ENCODE measurements at places on chromosomes 2 and 18.

GRCh38 chr2:36059691-36060090 lies 295.9 kb upstream of the CRIM1 start:
- DNase-seq, result no peak

DNA sequence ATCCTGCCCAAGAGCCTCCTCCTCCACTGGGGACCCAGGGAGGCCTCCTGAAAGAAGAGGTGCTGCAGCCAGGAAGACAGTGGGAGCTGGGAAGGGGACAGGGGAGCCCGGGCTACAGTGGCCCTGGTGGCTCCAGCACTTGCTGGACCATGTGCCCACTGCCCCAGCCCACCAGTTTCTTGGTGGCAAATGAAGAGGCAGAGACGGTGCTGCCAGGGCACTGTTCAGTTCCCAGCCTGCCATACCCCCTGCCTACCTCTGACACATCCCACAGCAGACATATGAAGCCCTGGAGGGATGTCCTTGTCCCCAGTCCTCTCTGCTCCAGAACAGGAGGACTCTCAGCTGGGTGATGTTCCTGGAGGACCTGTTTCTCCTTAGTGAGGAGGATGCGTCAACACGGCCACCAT lies 3.7 kb downstream of the RAMP1 start:
- no peak for DNase-seq

GRCh38 chr2:169027234-169027633 lies 3.9 kb downstream of the ABCB11 start:
- no peak for DNase-seq

GRCh38 chr2:202196727-202197126 lies 41.7 kb downstream of the SUMO1 start:
- DNase-seq, result no peak

- DNase-seq, result no peak
These were observed 72.7 kb upstream of the ITPRID2 start for GRCh38 chr2:181818840-181819239.

DNA sequence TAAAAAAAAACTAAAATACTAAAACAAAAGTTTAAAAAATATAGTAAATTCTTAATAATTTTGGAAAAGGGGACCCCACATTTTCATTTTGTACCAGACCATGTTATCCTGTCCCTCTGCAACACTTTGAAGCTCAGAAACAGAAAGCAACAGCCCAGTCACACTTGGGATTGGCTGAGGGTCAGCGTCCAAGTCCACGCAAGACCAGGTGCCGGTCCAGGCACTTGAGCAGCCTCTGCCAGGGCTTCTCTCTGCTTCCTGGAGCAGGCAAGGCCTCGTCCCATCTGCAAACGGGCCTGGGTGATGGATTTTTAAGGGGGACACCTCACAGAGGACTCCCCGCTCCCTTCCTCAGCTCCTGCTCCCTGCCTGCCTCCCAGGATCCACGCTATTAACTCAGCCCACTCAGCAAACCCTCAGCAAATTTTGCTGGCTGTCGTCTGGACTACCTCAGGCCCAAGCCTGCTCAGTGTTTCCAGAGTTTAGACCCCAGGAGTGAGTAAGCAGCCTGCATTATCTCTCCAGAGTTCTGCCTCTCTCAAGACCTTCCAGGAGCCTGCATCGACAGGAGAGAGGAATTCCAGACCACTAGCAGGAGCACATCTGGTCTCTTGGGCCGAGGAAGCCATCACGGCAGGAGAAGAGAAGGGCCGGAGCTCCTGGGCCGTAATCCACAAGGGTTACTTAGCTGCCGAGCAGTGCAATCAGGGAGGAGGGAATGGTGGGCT lies 88.7 kb upstream of the STPG4 start:
- DNase-seq, result no peak

- DNase-seq, result no peak
These were observed 65.3 kb upstream of the FOXI3 start for GRCh38 chr2:88517759-88518201.

- no peak for DNase-seq
These were observed 373.5 kb downstream of the DSEL start for GRCh38 chr18:67143028-67143427.

GRCh38 chr2:127052771-127053691 lies 53.9 kb downstream of the BIN1 start:
- no peak for DNase-seq

- no peak for DNase-seq
These were observed 21.5 kb upstream of the MFSD2B start for GRCh38 chr2:23988371-23988770.

- DNase-seq, result no peak
These were observed 274.5 kb downstream of the MYT1L start for GRCh38 chr2:2056531-2056930.

DNA sequence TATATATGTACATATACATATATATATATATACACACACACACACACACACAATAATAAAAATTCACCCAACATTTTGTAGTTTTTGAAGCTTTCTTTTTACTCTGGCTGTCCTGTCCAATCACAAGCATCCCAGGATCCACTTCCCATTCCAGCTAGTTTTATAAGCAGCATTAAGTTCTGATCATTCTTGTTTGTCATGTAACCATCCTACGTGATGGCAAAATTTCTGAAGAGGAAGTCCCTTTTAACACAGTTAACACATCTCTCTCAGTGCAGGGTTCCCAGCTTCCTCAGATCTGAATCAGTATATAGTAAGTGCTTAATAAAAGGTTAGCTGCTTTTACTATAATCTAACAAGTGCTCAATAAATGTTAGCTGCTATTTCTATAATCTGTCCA lies 26.4 kb downstream of the MYOM1 start:
- no peak for DNase-seq

- no peak for DNase-seq
These were observed 78.5 kb downstream of the TANC1 start for GRCh38 chr2:159046966-159047365.

- peak; percentile 89 for DNase-seq
These were observed 184.6 kb downstream of the ZFP36L2 start for GRCh38 chr2:43041661-43042360.

DNA sequence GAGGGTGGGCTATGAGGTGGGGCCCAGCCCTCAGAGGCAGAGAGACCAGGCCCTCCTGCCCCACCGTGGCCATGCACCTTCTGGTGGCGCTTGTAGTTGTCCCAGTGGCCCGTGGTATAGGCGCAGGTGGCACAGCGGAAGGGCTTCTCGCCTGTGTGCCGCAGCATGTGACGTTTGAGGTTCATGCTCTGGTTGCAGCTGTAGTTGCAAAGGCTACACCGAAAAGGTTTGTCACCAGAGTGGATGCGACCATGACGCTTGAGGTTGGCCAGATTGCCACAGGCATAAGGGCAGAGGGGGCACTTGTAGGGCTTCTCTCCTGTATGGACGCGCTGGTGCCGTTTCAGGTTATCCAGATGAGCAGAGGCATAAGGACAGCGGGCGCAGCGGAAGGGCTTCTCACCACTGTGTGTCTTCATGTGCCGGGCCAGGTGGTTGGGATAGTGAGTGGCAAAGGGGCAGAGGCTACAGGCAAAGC lies 2.9 kb downstream of the ZNF513 start:
- DNase-seq, result no peak

DNA sequence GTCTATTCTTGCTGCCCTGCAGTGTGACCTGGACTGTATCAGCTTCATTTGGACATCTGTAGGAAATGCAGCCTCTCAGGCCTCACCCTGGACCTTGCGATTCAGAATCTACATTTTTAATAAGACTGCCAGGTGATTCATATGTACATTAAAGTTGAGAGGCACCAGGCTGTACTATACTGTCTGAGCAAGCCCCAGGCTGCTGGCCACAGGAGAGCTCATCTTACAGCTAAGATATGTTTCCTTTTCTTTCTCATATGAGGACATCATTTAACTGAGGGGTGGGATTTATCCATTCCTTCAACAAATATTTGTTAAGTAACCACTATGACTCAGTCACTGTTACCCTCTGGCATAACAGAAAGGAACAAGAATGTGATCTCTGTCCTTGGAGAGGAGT lies 78.2 kb upstream of the GCFC2 start:
- DNase-seq, result no peak

GRCh38 chr18:2535419-2535910 lies 35.8 kb downstream of the METTL4 start:
- no peak for DNase-seq

DNA sequence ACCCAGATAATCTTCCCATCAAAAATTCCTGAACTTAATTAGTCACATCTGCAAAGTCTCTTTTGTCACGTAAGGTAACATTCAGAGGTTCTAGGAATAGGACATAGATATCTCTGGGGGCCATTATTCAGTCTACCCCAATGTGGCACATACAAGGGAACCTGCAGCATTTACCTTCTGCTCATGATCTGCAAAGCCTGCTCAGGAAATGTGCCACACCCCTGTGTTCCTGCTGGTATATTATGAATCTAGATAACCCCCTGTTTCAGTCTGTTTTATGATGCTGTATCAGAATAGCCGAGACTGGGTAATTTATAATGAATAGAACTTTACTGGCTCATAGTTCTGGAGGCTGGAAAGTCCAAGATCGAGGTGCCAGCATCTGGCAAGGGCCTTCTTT lies 103.5 kb downstream of the ARL4C start:
- DNase-seq, result no peak

DNA sequence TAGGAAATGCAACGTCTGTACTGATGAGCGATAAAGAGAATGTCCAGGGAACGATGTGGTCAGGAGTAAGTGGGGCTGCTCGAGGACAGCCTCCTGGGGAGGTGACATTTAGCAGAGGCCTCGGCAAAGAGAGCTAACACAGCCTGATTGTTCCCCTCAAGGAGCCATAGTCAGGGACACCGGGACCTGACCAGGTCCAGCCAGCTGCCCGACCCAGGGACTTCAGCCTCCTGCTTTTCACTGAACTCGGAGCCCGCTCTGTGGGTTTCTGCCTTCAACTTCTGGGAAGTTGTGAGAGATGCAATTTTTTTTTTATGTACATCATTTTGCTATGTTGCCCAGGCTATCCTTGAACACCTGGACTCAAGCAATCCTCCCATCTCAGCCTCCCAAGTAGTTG lies 10.1 kb downstream of the NEU2 start:
- no peak for DNase-seq

GRCh38 chr2:241050624-241051577 lies 51.2 kb downstream of the MTERF4 start:
- DNase-seq, result no peak

DNA sequence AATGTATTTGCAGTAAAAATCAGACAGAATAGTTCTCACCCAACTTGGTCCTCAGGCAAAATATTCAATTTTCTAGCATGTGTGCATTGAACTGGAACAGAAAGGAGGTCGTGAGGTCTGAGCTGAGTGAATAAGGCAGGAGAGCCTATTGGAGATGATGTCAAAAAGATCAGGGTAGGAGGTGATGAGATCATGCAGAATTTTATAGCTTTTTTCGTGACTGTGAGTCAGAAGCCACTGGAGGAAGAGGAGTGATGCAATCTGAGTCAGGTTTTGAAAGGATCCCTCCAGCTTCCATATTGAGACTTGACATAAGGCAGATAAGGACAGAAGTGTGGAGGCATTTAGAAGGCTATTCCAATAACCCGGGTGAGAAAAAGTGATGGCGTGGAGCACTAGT lies 299.5 kb upstream of the SOX11 start:
- no peak for DNase-seq

DNA sequence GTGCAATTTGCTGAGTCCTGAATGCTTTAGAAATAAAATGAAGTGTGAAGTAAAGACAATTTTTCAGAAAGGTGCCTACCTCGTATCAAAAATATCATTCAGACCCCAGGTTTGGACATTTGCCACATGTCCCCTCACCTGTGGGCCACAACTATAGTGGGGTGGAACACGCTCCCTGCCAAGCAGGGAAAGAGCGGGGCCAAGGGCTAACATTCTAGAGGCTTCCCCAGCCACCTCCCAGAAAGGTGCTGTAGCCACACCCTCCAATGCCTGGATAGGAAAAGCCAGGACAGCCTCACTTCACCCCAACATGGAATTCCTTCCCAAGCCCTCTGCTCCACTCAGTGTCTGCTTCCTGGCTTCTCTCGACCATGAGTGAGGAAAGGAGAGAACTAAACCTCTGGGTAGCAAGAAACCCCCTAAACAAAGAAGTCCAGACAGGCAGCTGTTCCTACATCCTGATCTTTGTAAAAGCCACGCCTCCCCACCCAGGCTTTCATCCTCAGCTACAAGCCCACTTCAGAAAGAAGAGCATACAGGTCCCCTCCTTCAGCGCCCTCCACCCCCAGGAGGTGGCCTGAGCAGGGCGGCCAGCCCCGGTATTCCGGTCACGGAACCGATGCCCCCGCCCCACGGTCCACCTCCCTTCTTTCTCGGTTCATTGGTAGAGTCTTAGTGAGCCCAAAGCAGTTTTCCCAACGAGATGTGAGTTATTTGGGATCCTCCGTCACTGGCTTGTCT lies 2.1 kb downstream of the COL6A3 start:
- DNase-seq, result no peak

GRCh38 chr2:100998235-100998573 lies 3.9 kb upstream of the RPL31 start:
- no peak for DNase-seq

GRCh38 chr2:9303528-9304225 lies 97.1 kb downstream of the ASAP2 start:
- DNase-seq, result no peak

- no peak for DNase-seq
These were observed 45.8 kb upstream of the PTPRM start for GRCh38 chr18:7521226-7521856.

- DNase-seq, result no peak
These were observed 101.5 kb downstream of the VAPA start for GRCh38 chr18:10015288-10015701.

DNA sequence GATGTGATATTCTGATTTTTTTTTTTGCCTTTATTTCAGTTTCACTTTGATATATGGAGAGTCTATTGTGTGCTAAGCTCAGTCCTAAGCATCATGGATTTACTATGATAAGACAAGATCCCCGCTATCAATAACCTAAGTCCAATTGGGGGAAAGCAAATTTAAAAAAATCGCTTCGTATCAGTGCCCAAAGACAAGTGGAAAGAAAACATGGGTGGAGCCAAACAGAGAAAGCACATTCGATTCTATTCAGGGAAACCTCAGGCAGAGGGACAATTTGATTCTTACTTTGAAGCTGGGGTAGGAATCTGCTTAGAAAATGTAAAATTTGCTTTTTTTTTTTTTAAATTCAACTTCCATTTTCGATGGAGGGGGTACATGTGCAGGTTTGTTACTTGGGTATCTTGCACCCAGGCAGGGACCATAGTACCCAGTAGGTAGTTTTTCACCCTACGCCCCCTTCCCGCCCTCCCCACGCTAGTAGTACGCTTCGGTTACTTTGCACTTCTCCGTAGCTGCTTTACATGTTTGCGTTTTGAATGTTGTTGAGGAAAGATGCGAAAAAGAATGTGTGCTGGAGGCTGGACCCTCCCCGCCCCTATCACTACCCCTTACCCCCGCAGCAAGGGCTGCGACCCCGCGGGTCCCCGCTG lies 12.4 kb downstream of the KIF5C start:
- no peak for DNase-seq

DNA sequence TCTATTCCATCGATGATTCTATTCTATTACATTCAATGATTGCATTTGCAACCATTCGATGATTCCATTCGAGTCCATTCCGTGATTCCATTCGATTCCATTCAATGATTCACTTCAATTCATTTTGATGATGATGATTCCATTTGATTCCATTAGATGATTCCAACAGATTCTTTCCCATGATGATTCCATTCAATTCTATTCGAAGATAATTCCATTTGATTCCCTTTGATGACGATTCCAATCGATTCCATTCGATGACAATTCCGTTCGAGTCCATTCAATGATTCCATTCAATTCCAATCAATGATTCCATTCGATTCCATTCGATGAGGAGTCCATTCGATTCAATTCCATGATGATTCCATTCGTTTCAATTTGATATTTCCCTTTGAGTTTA lies 1088.8 kb downstream of the RPIA start:
- DNase-seq, result no peak

Data from T1000 (cell line).